ENCODE measurements at places on chromosomes 6 and 20.

DNA sequence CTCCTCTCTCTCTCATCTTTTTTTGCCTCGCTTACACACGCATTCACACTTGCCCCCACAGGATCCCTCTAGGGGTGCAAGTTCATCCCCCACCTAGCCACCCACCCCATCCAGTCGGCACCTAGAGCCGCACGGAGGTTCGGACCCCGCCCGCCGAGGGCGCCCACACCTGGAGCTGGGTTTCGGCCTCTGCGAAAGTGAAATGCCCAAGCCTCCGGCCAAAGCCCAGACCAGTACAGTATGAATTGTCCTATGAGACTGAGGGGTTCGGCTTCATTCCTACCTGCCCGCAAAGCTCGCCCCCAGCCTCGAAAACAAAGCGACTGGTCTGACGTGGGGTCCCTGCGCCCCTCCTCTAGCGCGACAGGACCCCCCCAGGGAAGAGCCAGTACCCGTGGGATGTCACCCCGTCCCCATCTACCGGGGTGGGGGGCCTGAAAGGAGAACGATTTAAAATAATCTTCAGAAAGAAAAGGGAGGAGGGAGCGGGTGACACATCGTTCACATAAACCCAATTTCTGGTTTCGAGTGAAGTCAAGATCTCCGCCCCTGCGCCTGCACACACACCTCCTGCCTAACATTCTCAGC lies 1.5 kb downstream of the TFAP2A start:
- no peak for DNase-seq

GRCh38 chr6:106546261-106546690 lies 83.0 kb downstream of the RTN4IP1 start:
- no peak for DNase-seq

- peak; percentile 83 for DNase-seq
These were observed 11.7 kb downstream of the SFT2D1 start for GRCh38 chr6:166330612-166331011.

DNA sequence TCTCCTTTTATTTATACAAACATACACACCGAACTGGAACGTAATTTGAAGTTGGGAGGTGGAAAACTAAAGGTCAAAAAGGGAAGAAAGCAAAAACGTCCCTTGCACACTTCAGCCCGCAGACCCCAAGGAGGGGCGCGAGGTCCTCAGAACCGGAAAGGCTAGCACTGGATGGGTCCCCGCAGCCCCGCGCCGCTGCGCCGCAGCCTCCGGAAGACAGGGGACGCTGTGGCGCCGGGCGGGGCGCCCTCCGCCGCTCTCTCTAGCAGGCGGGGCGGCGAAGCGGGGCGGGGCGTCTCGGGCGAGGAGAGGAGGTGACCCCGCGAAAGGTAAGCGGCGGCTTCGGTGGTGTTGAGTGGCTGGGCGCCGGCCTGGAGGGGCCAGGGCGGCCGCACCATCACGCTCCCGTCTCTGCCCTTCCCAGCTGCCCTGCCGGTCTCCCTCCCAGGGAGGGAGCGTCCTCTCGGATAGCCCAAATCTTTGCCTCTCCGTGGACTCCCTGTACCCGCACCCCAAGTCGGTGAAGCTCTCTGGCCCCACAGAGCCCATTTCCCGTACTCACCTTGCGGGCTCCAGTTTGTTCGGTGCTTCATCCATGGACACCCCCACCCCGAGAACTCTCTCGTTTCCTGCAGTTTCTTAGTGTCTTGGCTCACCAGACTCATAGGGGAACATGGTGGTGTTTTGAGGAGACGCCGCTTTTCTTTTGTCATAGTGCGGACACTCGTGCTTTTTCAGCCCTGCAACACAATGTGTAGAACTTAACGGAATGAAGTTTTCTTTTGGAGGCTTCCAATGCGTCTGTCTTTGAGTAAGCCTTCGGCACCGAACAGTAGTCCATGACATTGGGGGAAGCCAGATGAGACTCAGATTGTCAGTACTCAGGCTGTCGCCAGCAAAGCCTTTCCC lies at the start of gene SMIM8:
Gene SMIM8 (plus strand): TSS at position 285 of the 909 bp plus-strand sequence. CDS start 14,444 bp downstream, outside the sequence.
- peak; percentile 74 for DNase-seq

DNA sequence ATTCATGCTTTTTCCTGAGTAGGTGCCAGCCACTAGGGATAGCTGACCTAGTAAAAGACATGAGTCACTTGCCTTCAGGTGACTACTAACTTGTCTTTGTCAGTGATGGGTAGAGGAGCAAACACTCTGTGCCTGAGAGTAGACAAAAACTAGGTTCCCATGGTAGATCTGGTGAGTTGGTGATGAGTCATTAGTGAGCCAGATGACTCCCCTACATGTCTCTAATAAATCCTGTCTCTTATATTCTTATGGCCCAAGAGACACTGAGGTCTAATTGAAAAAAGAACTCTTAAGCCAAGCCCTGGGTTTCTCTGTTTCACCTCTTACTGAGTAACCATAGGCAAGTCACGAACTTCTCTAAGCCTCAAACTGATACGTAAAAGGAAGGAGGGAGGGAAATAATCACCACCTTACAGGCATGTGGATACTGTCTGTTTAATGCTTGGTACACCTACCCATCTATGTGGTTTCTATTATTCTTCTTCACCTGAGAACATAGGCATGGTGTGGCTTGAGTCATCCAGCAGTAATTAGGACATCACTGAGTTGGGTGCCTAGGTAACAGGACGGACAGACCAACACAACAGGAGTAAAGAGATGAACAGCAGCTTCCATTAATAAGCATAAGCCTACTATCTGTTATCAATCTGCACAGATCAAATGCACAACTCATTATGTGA lies 20.3 kb downstream of the TTPAL start:
- peak; percentile 92 for DNase-seq

Data from Caki2 (cell line).